ENCODE measurements at places on chromosomes 3 and 15.

GRCh38 chr3:45143673-45144671 lies 2.2 kb downstream of the CDCP1 start:
- DNase-seq = no peak

- DNase-seq = no peak
These were observed 42.4 kb downstream of the ARRDC4 start for GRCh38 chr15:98002866-98003265.

- no peak for DNase-seq
These were observed 12.5 kb downstream of the SH2D7 start for GRCh38 chr15:78104566-78105475.

GRCh38 chr3:107269136-107269535 lies 108.1 kb upstream of the CCDC54 start:
- no peak for DNase-seq

DNA sequence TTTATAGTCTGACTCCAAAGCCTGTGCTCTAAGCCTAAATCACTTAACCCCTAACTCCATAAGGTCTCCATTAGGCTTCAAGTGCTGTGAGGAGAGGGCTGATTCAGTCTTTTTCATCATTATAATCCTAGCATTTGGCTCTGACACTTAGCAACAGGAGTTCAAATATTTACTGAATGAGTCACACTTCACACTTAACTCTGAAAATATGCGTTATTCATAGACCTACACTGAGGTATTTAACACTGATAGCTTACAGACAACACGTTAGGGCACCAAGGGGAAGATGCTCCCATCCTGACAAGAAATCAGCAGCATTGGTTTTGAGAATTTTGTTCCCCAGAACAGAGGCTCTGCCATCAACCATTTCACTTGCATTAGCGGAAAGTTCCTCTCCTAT lies 53.5 kb downstream of the MSL2 start:
- DNase-seq = no peak

Measured in GM12892 (cell line).